NCI-H1417 treated with DMSO at 0.1 percent for 48 hours (cell line): ENCODE measurements at places on chromosomes 3 and 15.
A peak's percentile ranks its signal among the peaks of the same experiment; 100 is the strongest.

GRCh38 chr15:68518046-68518445, 60.7 kb upstream of the CORO2B start:
- DNase-seq: no peak

DNA sequence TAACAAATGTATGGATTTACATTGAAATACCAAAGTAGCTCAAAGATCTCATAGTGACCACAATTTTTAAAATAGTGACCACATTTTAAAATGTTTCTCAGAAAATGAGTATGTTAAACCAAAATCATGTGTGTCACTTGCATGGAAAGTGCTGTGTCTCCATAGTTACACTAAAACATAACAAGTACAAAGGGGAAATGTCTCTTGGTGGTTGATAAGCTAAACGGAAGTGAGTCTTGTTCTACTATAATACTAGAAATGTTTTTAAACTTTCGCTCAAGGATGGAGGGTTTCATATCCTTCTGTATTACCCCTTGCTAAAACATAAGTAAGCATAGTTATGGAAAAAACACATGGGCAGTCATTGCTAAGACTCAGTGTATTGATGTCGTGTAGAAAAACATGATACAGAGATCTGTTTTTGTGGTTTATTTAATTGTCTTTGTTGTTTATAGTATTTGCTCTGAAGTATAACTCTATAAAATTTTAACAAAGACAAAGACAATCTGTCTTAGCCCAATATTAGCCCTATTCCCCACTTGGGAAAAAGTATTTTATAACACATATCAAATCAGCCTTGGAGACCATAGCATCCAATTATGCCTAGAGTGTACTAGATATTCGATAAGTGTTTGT, 27.0 kb upstream of the DENND4A start:
- no peak for DNase-seq

DNA sequence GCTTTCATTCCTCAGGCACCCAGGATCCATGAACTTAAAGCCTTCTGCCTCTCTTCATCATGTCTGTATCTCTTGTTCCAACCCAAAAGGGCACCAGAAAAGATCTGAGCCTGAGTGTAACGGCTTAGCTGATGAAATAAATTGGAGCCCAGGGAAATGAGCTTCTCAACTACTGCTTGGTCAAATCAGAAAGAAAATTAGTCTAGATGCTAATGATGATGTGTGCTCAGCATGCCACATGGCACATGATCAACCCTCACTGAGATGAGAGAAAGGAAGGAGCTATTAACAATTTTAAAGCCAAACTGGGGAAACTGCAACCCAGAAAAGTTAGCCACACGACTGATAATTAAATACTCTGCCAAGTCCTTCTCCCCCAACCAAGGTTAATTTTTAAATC, 325.7 kb downstream of the CNTN3 start:
- no peak for DNase-seq

DNA sequence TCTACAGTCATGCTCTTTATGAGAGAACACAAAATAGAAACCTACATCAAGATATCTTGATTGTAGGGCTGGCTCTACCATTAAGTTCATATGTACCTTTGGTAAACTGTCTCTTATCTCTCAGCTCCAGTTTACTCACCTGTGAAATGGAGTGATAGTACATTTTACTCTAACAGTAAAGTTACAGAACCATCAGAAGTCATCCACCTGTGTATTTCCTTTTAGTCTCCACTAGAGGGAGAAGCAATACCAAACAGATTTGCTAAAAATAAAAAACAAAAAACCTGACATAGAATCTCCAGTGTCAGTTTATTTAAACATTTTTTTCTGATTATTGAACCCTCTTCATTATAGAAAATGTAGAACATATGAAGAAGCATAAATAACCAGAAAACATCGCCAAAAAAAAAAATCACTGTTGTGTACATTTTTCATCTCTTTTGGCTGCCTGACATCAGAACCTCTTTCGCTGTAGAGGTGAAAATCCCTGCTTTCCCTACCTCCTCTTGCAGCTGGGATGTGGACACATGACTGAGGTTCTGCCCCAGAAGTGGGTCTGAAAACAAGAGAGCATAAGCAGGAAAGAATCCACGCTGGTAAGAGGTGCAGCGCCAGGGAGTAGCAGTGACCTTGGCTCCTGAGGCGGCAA, 48.7 kb upstream of the WDR72 start:
- DNase-seq: no peak

- DNase-seq: no peak
Measured at GRCh38 chr15:80997692-80998091, 3.0 kb upstream of the TLNRD1 start.

DNA sequence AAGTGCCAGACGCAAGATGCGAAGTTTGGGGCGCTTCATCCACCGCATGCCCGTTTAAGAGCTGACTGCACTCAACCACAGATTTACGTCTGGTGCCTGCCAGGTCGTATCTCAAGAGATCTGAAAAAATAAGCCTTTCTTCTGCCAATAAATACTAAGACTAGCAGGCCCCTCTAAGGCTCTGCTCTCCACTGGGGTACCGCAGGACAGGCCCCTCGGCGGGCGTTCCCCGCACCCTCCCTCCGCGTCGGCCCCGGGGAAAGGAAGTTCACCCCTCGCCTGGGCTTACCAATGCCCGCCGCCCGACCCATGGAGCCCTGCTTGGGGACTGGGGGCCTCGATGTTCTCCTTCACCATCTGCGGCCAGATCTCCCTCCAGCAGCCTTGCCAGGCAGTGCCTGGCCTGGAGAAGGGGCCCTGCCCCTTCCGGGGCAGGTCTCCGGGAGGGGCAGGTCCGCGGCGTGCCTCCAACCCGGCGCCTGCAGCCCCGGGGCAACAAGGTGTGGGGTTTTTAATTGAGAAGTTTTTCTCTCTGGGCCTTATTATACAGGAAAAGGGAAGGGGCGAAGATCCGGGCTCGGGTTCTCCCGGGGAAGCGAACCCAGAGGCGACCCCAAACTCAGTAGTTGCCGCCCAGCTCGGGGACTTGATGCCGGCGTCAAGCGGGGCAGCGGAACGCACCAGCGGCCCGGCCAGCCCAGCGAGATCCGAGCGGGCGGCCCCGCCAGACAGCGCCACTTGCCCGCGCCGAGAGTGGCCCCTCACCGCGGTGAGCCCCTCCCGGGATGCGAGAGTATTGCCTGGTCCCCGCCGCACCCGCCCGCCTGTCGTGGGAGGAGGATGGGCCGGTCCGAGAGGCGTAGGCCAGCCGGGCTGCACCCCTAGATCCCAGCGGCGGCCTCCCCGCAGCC, 735 bp downstream of the GOLGA8B start:
- no peak for DNase-seq

DNA sequence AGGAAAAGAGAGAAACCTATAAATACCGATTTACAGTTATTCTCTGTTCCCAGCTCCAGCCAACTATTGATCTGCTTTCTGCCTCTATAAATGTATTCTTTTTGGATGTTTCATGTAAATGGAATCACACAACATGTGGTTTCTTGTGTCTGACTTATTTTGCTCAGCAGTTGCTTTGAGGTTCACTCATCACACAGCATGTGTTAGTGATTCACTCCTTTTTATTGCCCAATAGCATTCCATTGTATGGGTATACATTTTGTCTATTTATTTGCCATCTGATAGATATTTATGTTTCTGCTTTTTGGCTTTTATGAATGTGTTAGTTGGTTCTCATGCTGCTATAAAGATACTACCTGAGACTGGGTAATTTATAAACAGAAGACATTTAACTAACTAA, 23.6 kb downstream of the CCR1 start:
- no peak for DNase-seq

GRCh38 chr3:76377074-76377473, 591.7 kb upstream of the ZNF717 start:
- no peak for DNase-seq

DNA sequence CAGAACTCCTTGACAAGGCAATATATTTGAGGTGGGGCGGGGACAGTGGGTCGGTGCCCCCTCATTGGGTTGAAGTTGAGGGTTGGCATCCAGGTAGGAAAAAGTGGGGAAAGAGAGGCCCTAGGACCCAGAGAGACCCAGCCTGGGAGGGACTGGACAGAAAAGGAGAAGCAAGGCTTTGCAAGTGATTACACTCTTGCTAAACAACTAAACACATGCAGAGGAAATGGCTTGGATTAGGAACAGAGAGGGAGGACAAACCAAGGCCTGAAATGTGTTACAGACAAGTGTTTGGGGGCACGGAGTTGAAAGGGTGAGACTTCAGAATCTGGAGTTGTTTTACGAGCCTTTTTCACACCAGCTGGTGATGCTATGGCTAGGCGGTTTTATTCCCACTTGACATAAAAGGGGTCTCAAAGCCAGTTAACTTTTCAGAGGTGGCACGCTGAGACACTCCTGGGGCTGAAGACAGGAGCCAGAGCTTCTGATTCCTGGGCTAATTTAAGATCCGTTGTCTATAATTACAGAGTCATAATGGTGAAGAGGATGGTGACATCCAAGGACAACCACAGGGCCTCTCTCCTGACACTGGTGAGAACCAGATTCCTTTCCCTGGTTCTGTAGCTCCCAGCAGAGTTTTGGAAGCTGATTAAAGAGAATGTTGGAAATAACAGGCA, 7.7 kb upstream of the KCTD6 start:
- DNase-seq: no peak

- DNase-seq: no peak
Measured at GRCh38 chr15:33112541-33113105, 81.9 kb downstream of the FMN1 start.

- DNase-seq: no peak
Measured at GRCh38 chr3:42402394-42403096, 7.9 kb downstream of the LYZL4 start.

DNA sequence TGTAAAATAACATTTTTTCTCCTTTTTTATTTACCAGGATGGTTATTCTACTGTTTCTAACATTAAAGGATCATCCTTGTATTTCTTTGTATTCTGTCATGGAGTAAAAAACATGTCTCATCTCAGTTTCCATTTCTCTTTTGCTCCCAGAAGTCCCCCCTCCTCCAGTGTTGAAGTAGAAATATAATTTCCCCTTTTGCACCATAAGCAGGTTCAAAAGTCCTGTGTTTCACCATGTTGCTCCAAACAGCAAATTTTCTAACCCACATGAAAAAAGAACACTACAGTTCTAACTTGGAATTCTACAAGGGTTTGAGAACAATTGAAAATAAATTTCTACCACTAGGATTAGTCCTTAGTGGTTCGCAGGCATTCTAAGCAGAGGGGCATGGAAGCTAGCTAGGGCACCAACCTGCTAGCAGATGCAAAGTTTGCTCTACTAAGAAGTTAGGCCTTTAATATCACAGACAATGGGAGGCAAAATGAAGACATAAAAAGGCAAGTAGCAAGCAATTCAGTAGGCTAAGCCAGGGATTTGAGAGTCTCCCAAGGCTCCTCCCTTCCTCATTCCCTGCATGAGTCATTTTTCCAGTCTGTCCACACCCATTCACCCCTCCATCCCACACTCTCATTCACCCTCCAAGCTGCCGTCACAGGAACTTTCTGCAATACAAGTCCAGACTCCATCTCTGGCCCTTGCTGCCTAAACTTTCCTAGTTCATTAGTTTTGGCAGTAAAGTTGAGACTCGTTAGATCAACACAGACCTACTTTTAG, 2.3 kb upstream of the MBNL1 start:
- no peak for DNase-seq

- no peak for DNase-seq
Measured at GRCh38 chr3:5565026-5565425, 377.5 kb downstream of the EDEM1 start.

GRCh38 chr3:170358042-170359010, 811 bp downstream of the SKIL start:
- no peak for DNase-seq

GRCh38 chr15:60191821-60192220, 187.7 kb downstream of the FOXB1 start:
- no peak for DNase-seq

- DNase-seq: peak; percentile 24
Measured at GRCh38 chr3:181210275-181210674, 220.7 kb upstream of the DNAJC19 start.

GRCh38 chr3:44782891-44783290, 21.3 kb downstream of the KIF15 start:
- DNase-seq: no peak
